ENCODE measurements at places on chromosomes 5 and 9.

- DNase-seq: no peak
Measured at GRCh38 chr5:28473531-28474107, 1435.2 kb upstream of the CDH9 start.

DNA sequence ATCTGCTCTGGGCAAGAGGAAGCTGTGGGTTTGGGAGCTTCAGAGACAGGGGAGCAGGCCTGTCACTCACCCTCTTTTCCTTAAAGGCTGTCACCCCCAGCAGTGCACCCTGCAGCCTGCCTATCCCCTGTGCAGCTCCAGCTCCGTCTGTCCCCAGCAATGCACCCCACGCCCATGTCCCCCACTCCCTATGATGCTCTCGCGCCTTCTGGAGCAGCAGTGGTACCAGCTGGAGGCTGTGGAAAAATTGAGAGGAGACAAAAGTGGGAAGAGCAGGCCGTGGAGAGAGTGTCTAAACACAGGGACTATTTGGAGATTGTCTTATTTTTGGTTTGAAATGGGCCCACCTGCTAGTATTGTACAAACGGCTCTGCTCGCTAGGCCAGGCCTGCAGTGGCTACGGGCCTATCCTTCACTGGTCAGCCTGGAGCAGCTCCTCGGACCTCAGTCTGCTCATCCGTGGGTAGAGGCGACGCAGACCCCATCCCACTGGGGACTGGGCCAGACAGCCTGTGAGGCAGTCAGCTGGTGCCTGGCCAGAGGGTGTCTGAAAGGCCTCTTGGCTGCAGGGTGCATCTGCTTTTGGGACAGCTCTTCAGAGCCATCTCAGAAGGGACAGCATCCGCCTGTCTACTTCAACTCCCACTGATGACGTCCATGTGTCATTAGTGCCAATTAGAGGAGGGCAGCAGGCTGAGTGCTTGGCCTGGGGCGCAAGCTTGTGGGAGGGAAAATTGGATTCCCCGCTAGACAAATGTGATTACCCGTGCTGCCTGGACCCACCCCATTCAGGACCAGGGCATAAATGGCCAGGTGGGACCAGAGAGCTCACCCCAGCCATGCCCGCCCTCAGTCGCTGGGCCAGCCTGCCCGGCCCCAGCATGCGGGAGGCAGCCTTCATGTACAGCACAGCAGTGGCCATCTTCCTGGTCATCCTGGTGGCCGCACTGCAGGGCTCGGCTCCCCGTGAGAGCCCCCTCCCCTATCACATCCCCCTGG, at the start of gene DBH:
Gene DBH (plus strand): TSS at position 831 of the 999 bp plus-strand sequence. CDS start 9 bp downstream, at position 840.
- no peak for DNase-seq

DNA sequence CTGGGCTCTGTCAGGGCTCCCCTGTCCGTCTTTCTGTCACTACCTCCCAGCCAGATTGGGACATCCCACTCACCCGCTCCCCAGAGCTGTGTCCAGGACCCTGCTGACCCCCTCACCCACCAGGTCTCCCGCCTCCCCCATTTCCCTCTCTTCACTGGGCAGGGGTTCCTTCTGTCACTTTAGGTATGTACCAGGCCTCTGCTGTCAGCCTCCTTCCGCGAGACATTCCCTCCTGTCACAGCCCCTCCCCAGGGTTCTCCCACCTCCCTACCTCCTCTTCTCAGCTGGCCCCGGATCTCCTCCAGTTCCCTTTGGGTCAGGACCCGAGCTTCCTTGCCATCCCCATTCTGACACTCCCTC, 488 bp downstream of the POLR1E start:
- no peak for DNase-seq

DNA sequence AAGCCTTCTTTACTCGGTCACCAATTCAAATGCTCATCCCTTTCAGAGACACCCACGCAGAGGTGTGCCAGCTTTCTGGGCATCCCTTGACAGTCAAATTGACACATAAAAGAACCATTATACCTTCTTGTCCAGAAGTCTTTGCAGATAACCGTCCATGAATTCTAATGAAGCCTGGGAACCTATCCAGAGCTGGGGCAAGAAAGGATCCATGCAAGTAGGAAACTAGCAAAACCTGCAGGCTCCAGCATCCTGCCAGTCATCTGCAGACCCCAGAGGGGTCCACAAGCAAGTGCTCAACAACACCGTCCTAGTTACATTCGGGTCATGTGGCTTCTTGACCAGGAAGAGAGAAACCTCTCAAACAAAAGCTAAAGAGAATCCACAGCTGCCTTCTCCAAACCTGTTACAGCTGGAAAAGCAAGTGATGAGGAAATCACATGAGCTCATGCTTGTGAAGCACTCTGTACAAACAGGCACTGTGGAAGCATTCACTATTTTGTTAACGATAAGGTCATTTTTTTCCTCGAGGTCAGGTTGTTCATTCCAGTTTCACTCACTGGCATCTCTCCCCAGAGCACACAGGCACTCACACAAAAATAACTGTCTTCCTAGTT, 80.2 kb upstream of the DMRT1 start:
- no peak for DNase-seq

GRCh38 chr5:67141644-67142043, 55.0 kb downstream of the CD180 start:
- DNase-seq: no peak

GRCh38 chr9:128713411-128713780, 10.5 kb downstream of the ZDHHC12 start:
- no peak for DNase-seq

DNA sequence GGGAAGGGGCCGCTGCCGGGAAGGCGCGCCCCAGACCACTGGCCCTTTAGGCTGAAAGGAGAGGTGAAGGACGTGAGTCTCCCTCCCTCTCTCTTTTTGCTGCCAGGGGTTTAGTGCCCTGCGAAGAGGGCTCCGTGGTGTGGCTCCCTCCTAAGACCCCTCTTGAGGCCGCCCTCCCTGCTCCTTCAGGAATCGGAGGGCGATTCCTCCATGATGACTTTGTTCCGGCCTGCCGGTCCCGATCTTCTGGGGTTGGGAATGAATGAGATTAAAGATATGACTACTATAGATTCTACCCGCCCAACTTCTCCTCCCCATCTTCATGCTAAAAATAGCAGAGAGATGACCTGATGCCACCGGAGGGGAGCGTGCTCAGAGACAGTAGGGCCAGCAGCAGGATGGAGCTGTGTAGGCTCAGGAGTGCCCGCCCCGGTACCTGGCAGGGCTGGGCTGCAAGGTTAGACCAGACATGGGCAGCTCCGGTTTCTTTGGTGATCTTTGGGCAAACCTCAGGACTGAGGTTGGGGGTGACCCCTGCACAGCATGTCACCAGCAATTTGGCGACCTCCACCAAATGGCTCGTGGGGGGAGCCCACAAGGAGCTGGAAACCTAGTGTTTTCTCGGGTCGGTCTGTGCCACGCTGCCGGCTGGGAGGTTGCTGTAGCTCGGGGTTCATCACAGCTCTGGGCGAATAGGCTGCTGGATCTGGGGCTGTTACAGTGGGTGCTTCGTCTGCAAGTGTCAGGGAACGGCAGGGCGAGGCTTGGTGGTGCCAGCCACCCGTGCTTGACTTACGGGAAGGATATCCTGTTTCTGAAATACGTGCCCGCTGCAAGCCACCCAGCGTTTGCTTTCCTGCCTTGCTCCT, 1.7 kb downstream of the OLFM1 start:
- no peak for DNase-seq

GRCh38 chr9:136342181-136343120, 15.1 kb downstream of the GPSM1 start:
- DNase-seq: peak; percentile 88

DNA sequence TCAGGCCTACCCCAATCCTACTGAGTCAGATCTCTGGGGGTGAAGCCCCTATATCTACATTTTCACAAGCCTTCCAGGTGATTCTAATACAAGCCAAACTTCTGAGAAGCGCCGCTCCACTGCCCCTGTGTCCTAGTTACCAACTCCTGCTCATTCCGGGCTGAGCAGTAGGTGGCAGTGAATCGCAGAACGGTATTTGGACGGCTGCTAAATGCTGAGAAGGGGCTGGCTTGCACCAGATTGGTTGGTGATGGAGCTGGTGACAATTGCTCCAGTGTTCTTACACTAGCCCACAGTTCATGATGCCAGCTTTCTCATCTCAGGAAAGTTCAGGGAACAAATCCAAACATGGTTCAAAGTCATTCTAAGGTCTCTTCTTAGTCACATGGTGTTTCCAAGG, 31.1 kb upstream of the FGF1 start:
- peak; percentile 62 for DNase-seq

- DNase-seq: no peak
Measured at GRCh38 chr5:136000932-136001331, 27.9 kb upstream of the TGFBI start.

GRCh38 chr9:137589441-137590122, 730 bp downstream of the ZMYND19 start:
- no peak for DNase-seq

DNA sequence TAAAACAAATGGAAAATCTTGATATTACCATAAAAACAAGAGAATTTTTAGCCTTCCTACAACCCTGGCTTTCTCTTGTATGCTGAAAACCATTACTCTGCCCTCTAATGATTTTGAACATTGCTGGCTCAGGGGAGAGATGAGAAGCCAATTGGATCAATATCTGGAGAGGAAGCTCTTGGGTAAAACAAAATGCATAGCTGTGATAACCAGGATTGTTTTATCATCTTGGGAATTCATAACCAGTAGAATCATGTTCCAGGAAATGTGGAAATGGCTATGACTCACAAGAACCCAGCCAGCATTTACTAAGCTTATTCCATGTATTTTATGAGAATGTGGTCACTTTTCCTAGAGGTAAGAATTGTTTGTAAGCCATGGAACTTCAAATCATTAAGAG, 51.1 kb upstream of the CTNND2 start:
- DNase-seq: no peak

- DNase-seq: no peak
Measured at GRCh38 chr5:34674187-34674586, 18.1 kb downstream of the RAI14 start.

DNA sequence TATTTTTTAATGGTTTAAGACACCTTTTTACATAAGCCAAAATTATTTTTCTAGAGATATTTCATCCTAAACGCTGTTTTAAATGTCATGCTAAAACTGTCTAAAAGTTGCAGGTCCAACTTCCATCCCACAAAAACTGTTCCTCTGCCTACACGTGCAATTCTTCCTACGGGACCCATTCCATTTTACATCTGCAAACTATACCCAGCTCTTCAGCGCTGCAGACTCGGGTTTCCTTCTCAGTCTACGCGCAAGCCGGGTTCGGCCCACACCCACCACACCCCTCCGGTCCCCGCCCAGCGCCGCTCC, 8.7 kb downstream of the RANBP6 start:
- DNase-seq: no peak

- DNase-seq: no peak
Measured at GRCh38 chr5:178213748-178214151, 9.4 kb downstream of the HNRNPAB start.

GRCh38 chr5:124007675-124008398, 495.9 kb downstream of the CSNK1G3 start:
- no peak for DNase-seq

- no peak for DNase-seq
Measured at GRCh38 chr5:1175801-1176472, 25.5 kb upstream of the SLC6A19 start.

All from heart right ventricle (tissue), 16 donors.